ENCODE measurements at places on chromosomes 7 and 10.

GRCh38 chr7:20786779-20787659, at the start of gene SP8:
TSS of gene SP8 (minus strand) at chr7:20786886. CDS start at chr7:20786798, 88 bp downstream.
- no peak for DNase-seq

- DNase-seq: no peak
These were observed 312.6 kb downstream of the WDR37 start for GRCh38 chr10:1368842-1369171.

- DNase-seq: no peak
These were observed 146.4 kb downstream of the ANLN start for GRCh38 chr7:36535866-36536664.

- DNase-seq: no peak
These were observed 59.8 kb downstream of the ARID5B start for GRCh38 chr10:61961278-61961677.

DNA sequence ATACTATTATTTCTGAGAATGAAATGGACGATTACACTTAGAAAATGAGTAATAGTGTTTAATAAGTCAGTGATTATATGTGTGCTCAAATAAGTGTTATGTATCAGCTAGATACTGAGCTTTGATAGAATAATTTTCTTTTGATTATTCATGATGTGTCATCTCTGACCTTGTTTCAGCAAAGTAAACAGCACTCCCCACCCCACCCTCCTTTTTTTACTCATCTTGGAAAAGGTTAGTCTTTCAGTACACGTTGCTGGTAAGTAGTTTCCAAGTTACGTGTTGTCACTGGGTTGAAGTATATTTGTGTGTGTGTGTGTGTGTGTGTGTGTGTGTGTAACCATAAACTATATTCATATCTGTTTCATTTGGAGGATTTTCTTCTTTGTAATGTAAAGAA, 84.1 kb downstream of the GNAI1 start:
- DNase-seq: no peak

DNA sequence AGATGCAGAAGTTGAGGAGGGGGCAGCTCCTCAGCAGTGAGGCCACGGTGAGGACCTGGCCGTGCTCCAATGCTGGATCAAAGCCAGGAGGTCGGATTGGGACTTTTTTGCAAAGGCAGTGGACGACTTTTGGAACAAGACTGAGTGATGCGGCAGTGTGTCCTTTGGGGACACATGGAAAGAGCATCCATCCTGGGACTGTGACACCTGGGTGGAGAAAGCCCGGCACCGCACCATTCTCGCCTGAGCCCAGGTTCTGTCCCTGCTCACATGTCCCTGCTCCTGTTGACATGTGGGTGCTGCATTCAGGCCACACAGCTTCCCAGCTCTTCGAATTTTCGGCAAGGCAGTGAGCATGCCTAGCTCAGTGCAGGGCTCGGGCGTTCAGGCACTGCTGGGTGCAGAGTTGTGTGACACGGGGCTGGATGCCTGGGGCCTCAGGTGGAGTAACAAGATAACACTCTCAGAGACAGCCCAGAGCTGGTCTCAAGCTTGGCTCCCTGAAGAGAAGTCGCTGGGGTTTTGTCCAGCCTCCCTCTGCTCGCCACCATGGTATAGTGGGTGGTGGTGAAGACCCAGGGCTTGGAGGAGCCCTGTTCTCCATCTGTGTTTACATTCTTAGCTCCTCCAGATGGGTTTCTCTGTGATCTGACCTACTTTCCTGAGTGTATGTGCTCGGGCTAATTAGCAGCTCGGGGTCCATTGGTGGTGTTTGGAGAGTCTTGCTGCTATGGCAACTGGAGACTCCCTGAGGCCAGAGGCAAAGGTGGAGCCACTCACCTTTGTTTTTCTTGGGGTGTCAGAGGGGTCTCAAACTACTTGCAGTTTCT, 111.7 kb upstream of the BTBD16 start:
- no peak for DNase-seq

DNA sequence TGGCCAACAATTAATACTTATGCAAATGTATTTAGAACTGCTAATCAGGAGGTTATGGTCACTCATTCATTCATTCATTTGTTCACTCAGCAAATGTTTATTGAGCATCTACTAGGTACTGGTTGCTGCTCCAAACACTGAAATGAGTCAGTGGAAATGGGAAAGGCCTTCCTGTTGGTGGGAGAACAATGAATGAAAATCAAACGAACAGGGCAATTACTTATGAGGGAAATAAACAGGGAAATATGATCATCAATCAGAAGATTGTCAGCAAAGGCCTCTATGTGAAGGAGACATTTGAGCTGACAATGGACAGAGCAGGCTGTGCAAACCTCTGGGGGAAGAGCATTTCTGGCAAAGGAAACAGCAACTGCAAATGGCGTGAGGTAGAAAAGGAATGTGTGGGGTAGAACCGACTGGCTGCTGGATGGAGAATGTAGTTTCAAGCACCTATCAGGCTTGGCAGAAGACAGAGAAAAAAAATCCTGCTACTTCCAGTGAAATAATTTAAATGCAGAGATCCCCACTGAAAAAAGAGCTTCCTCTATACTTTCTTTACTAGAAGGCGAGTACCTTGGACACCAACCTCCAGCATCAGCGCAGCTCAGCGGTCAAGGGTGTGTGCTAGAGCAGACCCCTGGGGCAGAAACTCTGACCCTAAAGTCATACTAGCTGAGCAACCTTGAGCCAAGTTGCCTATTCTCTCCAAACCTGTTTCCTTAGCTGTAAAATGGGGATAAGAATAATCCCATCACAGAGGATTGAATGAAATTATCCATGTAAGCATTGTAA, 108.8 kb upstream of the EEPD1 start:
- DNase-seq: no peak

DNA sequence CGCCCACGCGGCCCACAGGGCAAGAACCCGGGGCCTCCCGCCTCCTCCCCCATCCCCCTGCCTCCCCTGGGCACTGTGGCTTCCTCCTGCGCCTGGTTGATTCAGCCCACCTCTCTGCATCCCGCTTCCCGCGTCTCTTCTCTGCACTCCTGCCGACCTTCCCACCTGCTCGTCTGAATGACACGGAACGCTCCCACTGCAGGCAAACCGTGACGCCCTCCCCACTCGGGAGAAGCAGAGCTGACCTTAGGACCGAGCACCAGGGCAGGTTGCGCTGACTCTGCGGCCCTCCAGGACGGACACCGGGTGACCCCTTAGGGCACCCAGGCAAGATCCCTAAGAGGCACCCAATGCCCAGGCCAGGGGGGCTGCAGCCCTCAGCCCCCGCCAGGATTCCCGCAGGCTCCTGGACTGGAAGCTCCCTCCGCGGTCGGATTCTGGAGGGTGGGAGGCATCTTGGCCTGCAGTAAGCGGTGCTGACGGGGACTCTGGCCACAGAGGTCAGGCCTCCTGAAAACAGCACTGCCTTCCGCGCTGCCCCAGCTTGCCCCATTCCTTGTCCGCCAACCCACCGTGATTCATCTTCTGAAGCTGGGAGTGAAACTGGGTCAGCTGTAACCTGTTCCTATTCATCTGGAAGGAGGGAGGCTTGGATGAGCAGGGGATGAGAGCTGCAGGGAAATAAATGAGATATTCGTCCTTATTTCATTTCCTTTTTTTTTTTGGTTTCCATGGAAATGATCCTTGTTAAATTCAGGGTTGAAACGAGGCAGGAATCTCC, 990 bp downstream of the CALML3 start:
- DNase-seq: no peak

GRCh38 chr10:118802126-118802793, 47.5 kb upstream of the CACUL1 start:
- no peak for DNase-seq

- DNase-seq: no peak
These were observed 104.6 kb downstream of the HIPK2 start for GRCh38 chr7:139673230-139673629.

DNA sequence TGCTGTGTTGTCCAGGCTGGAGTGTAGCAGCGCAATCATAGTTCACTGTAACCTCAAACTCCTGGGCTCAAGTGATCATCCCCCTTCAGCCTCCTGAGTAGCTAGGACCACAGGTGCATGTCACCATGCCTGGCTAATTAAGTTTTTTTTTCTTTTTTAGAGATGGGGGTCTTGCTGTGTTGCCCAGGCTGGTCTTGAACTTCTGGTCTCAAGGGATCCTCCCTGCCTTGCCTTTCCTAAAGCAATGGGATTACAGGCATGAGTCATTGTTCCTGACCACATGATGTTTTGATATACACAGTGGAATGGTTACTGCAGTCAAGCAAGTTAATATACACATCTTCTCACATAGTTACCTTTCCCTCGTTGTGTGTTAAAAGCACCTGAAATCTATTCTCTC, 140.3 kb downstream of the GPR85 start:
- no peak for DNase-seq
